ENCODE measurements at places on chromosomes 12 and 14. TPM values are rescaled to one million over a fixed set of nuclear protein-coding genes. Genes with fewer than 3 reads are reported as not detected.

DNA sequence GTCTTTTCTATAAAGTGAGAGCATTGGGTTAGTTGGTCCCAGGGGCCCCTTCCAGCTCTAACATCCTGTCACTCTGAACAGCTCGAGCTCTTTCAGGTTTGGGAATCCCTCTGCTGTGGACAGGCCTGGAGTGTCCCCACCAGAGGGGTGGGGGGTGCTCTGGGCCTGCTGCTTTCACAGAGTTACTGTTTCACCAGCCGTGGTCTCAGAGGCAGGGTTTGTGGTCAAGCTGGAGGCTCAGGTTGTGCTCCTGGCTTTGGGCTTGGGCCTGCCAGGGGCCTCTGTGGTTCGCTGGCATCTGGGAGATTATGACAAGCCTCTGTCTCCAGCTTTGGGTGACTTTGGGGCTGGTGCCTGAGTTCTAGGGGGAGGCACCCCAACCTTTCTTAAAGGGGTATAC lies 59.6 kb downstream of the FBXL14 start:
- H3K27me3 ChIP-seq, result no peaks in the 10 kb centered on the region
- H3K4me1 ChIP-seq, result peaks cover 81% of the 10 kb centered on the region
- DNase-seq, result no peak
- peak overlapping the region; percentile 90 for H3K4me3 ChIP-seq
- H3K36me3 ChIP-seq, result peaks cover 54% of the 10 kb centered on the region
- peak overlapping the region; percentile 58 for H3K27ac ChIP-seq

GRCh38 chr14:65846196-65846868 lies 433.8 kb downstream of the FUT8 start:
- H3K27ac ChIP-seq, result no peak overlapping the region
- peaks cover 8% of the 10 kb centered on the region for H3K27me3 ChIP-seq
- H3K36me3 ChIP-seq, result no peaks in the 10 kb centered on the region
- no peak for DNase-seq

GRCh38 chr12:10213168-10214135 lies 775 bp downstream of the GABARAPL1 start:
- peak overlapping the region; percentile 99 for H3K4me3 ChIP-seq
- peak overlapping the region; percentile 99 for H3K27ac ChIP-seq
- peaks cover 8% of the 10 kb centered on the region for H3K27me3 ChIP-seq
- peaks cover 33% of the 10 kb centered on the region for H3K4me1 ChIP-seq

DNA sequence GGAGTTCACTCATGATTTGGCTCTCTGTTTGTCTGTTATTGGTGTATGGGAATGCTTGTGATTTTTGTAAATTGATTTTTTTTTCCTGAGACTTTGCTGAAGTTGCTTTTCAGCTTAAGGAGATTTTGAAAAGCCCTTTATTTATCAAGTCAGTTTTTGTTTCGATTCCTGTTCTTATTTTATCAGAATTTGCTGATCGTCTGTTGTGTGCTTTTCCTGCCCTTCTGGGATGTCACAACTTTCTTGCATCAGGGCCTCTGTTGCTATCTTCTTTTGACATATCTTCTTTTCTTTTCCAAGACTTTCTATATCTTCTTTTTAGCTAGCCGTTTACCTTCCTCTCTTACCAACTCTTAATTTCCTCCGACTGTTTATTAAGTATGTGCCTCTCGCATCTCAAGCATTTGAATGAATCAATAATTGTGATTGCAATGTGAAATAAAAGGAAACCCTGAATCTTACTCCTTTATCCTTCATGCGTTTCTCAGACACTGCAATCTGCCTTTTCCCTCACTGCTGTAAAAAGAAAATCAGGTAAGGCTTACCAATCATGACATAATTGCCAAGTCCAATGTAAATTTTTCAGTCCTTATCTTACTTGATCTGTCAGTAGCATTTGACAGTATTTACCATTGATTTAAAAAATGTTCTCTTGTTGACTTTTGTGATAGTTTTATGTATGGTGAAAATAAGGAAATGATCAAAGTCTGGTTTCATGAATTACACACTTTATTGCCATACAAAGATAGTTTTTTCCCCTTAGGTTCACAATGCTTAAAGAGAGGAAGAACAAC lies 53.0 kb downstream of the ETNK1 start:
- DNase-seq, result no peak
- H3K4me3 ChIP-seq, result no peak overlapping the region
- no peak overlapping the region for H3K27ac ChIP-seq
- peaks cover 11% of the 10 kb centered on the region for H3K4me1 ChIP-seq
- H3K27me3 ChIP-seq, result no peaks in the 10 kb centered on the region

GRCh38 chr14:92690171-92691011 lies 58.0 kb downstream of the LGMN start:
- peaks cover 13% of the 10 kb centered on the region for H3K4me1 ChIP-seq
- peak; percentile 46 for DNase-seq
- no peaks in the 10 kb centered on the region for H3K36me3 ChIP-seq
- H3K4me3 ChIP-seq, result no peak overlapping the region
- H3K27ac ChIP-seq, result no peak overlapping the region

- no peaks in the 10 kb centered on the region for H3K27me3 ChIP-seq
- H3K4me1 ChIP-seq, result peaks cover 18% of the 10 kb centered on the region
- no peak for DNase-seq
- no peak overlapping the region for H3K4me3 ChIP-seq
- H3K36me3 ChIP-seq, result peaks cover 40% of the 10 kb centered on the region
These were observed 34.3 kb downstream of the KTN1 start for GRCh38 chr14:55614304-55614703.

GRCh38 chr14:62420847-62421246 lies 624.4 kb downstream of the KCNH5 start:
- no peaks in the 10 kb centered on the region for H3K27me3 ChIP-seq
- no peak for DNase-seq
- H3K36me3 ChIP-seq, result no peaks in the 10 kb centered on the region
- no peaks in the 10 kb centered on the region for H3K4me1 ChIP-seq

DNA sequence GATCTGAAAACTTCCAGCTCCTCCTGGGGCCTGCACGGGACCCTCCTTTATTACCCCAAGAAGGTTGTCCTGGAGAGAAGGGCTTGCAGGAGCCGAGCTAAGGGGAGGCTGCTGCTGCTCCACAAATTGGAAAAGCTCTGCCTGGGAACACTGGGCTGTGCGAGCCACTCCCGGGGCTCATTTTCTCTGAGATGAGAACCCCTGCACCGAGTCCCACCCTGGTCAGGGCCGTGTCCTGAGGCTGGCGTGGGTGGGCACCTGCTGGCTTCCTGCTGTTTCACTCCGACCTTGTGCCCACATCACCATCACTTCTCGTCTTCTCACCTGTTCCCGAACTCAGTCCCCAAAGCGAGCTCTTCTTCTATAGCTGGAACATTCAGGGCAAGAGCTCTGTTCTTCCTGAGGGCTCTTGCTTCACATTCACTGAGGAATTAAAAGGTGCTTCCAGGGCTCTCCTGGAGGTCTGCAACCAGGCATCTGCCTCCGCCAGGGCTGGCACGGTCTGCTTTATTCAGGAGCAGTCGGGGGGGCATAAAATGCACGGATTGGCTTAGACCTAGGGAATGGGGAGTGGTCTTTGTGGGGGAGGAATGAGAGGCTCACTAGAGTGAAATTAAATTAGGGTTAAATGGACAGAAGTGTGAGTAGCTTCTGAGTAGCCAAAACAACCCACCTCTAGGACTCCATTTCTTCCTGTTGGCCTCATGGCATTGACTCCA lies 98.5 kb downstream of the ADGRD1 start:
- H3K27ac ChIP-seq, result no peak overlapping the region
- H3K36me3 ChIP-seq, result peaks cover 6% of the 10 kb centered on the region
- H3K4me3 ChIP-seq, result no peak overlapping the region
- H3K27me3 ChIP-seq, result no peaks in the 10 kb centered on the region
- no peaks in the 10 kb centered on the region for H3K4me1 ChIP-seq

GRCh38 chr12:67661311-67662021 lies 12.9 kb downstream of the DYRK2 start:
- peaks cover 2% of the 10 kb centered on the region for H3K27me3 ChIP-seq
- peak overlapping the region; percentile 88 for H3K27ac ChIP-seq
- H3K4me1 ChIP-seq, result peaks cover 91% of the 10 kb centered on the region

PLXNC1 gene
- 0.25 TPM for total RNA-seq

- H3K4me3 ChIP-seq, result no peak overlapping the region
- no peak for DNase-seq
- peaks cover 11% of the 10 kb centered on the region for H3K4me1 ChIP-seq
- H3K27ac ChIP-seq, result no peak overlapping the region
- H3K27me3 ChIP-seq, result no peaks in the 10 kb centered on the region
These were observed 107.6 kb upstream of the SYT1 start for GRCh38 chr12:78756936-78757335.

DNA sequence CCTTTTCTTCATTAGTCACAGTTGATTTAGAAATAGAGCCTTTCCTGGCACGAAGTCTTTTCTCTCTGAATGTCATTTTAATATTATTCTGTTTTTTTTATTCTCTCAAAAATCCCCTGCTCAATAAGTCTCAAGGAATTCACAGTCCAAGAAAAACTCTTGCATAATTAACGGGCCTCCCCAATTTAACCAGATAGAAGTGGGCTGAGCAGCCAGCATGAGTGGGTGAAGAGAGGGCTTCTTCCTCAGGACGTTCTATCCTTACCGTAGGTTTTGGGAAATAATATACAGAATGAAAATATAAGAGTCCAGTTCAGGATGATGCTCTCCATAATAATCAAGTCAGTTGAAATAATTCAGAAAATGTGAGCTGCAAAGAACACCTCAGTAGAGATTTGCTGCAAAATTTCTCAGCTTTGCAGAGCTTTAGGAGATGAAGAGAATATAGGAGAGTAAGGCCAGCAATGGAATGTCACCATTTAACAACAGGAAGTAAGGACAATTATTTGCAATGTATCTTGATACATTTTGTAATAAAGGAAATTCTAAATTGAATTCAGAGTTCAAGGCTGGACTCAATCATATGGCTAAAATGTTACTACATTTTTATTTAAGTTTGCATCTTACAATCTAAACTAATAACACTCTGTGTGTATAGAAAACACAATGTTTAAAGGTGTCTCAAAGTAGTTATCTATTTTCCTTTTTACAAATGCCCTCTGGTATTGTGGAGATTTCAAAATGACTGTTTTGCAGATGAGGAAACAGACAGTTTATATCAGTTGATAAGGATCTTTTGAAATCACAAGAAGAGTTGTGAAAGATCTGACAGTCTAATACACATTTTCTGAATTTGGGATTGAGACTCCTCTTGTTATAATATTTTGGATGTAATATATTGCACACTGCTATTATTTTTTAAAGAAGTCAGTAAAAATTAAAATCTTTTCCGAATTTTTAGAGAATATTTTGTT lies 1724.1 kb upstream of the SEL1L start:
- H3K36me3 ChIP-seq, result no peaks in the 10 kb centered on the region
- DNase-seq, result no peak
- no peak overlapping the region for H3K27ac ChIP-seq
- no peaks in the 10 kb centered on the region for H3K27me3 ChIP-seq
- no peak overlapping the region for H3K4me3 ChIP-seq

GALNT16 gene
- 0.46 TPM for total RNA-seq

MLH3 gene
- 10.7 TPM for total RNA-seq

PLCZ1 gene
- total RNA-seq, result not detected

- no peak for DNase-seq
- H3K4me1 ChIP-seq, result peaks cover 26% of the 10 kb centered on the region
- H3K4me3 ChIP-seq, result no peak overlapping the region
- H3K27me3 ChIP-seq, result peaks cover 8% of the 10 kb centered on the region
These were observed 9.4 kb downstream of the INF2 start for GRCh38 chr14:104698688-104699425.

NTF3 gene
- total RNA-seq, result 5.2 TPM

GRCh38 chr12:115132905-115133304 lies 448.9 kb upstream of the TBX3 start:
- peaks cover 25% of the 10 kb centered on the region for H3K4me1 ChIP-seq
- no peak overlapping the region for H3K27ac ChIP-seq
- H3K27me3 ChIP-seq, result no peaks in the 10 kb centered on the region

FAM222A gene
- total RNA-seq, result 0.44 TPM

DNA sequence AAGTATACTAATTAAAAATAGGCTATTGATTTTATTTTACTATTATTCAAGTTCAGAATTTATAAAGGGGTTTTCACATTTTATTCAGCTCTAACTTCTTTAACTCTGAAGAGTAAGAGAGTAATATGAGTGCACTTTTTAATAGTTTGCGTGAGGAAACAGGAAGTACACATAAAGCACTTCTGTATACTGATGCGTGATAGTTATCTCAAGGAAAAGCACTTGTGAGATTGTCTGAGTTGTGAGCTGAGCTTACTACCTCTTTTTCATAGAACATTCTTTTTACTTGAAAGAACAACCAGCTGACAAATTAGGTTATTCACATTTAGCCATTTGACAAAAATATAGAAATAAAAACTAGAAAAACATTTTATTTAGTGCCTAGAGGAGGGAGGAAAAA lies 1.9 kb downstream of the RAD51AP1 start:
- DNase-seq, result no peak
- H3K4me1 ChIP-seq, result peaks cover 30% of the 10 kb centered on the region
- H3K27ac ChIP-seq, result no peak overlapping the region
- no peaks in the 10 kb centered on the region for H3K27me3 ChIP-seq
- no peaks in the 10 kb centered on the region for H3K36me3 ChIP-seq

DNA sequence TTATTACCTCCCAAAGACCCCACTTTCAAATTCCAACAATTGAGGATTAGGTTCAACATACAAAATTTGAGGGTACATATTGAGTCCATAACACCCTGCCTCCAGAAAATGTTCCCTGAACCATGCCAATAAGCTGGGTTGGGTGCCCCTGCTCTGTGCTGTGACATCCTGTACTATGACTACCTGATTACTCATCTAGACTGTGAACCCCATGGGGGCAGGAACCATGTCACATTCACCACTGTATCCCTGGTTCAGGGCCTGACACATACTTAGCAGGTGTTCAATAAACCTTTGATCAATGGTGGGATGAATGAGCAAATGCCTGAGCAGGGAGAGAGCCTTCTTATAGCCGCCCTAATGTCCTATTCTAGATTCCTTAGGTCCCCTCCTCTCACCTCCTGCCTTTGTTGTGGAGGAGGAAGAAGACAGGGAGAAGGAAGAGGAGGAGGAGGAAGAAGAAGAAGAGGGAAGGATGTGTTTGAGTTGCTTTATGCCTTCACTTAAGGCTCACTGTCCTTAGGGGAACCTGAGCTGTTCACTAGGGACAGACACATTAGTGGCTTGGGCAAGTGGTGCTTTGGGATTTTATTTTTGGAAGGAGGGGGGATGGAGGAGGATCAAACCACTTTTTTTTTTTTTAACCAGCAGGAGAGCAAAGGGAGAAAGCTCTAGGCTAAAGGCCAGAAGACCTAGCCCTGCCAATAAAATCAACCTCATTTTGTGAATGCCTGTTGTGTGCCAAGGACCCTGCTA lies 21.3 kb downstream of the GPR68 start:
- peaks cover 28% of the 10 kb centered on the region for H3K4me1 ChIP-seq
- H3K27me3 ChIP-seq, result no peaks in the 10 kb centered on the region
- H3K27ac ChIP-seq, result no peak overlapping the region
- H3K4me3 ChIP-seq, result no peak overlapping the region
- DNase-seq, result no peak

DNA sequence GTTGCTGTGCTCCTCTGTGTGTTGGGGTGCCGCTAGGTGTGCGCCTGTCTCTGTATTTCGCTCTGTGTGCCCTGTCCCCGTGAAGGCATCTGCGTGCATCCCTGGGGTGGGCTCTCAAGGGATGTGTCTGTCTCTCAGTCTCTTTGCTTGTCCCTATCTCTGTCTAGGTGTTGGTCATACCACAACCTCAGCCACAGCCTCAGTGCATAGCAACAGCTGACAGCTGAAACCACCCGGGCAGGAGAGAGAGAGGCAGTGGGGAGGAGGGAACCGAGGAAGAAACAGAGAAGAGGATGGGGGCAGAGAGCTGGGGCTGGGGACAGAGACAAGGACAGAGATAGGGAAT lies 953 bp upstream of the NXPH4 start:
- peak overlapping the region; percentile 68 for H3K4me3 ChIP-seq
- H3K36me3 ChIP-seq, result 0 out of 2 replicates have a peak, but pooled peaks cover 9% of the 10 kb centered on the region
- peaks cover 39% of the 10 kb centered on the region for H3K27me3 ChIP-seq
- H3K4me1 ChIP-seq, result peaks cover 44% of the 10 kb centered on the region
- DNase-seq, result peak; percentile 17

- no peaks in the 10 kb centered on the region for H3K27me3 ChIP-seq
- peak overlapping the region; percentile 81 for H3K4me3 ChIP-seq
- peaks cover 5% of the 10 kb centered on the region for H3K36me3 ChIP-seq
- H3K27ac ChIP-seq, result peak overlapping the region; percentile 99
- DNase-seq, result peak; percentile 82
These were observed 22.3 kb downstream of the CRADD start for GRCh38 chr12:93699271-93700145.
